ENCODE measurements at places on chromosomes 16 and 17. TPM values are rescaled to one million over a fixed set of nuclear protein-coding genes. Genes with fewer than 3 reads are reported as not detected.

The RCVRN gene
- 0.18 TPM for polyA plus RNA-seq

The TNRC6C gene
- 3.4 TPM for polyA plus RNA-seq

The SLC5A2 gene
- 1.3 TPM for polyA plus RNA-seq

The JPH3 gene
- 0.04 TPM for polyA plus RNA-seq

The SPDYE4 gene
- not detected for polyA plus RNA-seq

The CCDC57 gene
- polyA plus RNA-seq, result 16.3 TPM

The ATXN1L gene
- polyA plus RNA-seq, result 6.4 TPM

The CCDC40 gene
- 0.48 TPM for polyA plus RNA-seq

The CIAPIN1 gene
- polyA plus RNA-seq, result 31.6 TPM

The ATP2C2 gene
- 2.2 TPM for polyA plus RNA-seq

The CPNE2 gene
- 24.5 TPM for polyA plus RNA-seq

Measured in esophagus (tissue), 2 donors.